ENCODE measurements at places on chromosomes 11 and 22. TPM values are rescaled to one million over a fixed set of nuclear protein-coding genes. Genes with fewer than 3 reads are reported as not detected.
A peak's percentile ranks its signal among the peaks of the same experiment; 100 is the strongest.

PKNOX2 gene
- 89.3 TPM for total RNA-seq

OR8H1 gene
- total RNA-seq, result not detected

OOSP4A gene
- total RNA-seq, result not detected

TNNT3 gene
- 4.4 TPM for total RNA-seq

- no peaks in the 10 kb centered on the region for H3K36me3 ChIP-seq
- peaks cover 8% of the 10 kb centered on the region for H3K27me3 ChIP-seq
- peaks cover 11% of the 10 kb centered on the region for H3K4me1 ChIP-seq
- H3K27ac ChIP-seq, result no peak overlapping the region
- DNase-seq, result no peak
These were observed 1.6 kb downstream of the LGALS12 start for GRCh38 chr11:63507511-63507910.

GRCh38 chr22:46979506-46979905, 217.1 kb downstream of the TBC1D22A start:
- peaks cover 4% of the 10 kb centered on the region for H3K4me1 ChIP-seq
- no peak overlapping the region for H3K4me3 ChIP-seq
- no peak overlapping the region for H3K27ac ChIP-seq
- no peaks in the 10 kb centered on the region for H3K27me3 ChIP-seq
- peaks cover 39% of the 10 kb centered on the region for H3K36me3 ChIP-seq

DNA sequence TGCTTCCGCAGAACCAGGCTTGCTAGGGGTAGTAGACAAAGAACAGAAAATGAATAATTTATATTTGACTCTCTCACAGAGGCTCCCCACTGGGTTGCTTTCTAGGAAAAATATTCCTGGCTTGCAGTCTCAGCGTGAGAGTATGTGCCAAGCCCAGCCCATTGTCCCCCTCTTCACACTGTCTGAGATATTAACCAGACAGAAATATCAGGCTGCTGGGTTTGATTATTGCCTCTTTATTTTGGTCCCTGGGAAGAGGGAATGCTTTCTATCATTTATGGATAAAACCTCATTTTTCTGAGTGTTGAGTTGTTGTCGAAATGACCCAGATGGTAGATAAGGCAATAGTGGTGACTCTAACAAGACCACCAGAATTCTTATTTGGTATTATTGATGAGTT, 367.9 kb downstream of the METTL15 start:
- no peak overlapping the region for H3K27ac ChIP-seq
- H3K27me3 ChIP-seq, result no peaks in the 10 kb centered on the region
- no peak overlapping the region for H3K4me3 ChIP-seq
- H3K4me1 ChIP-seq, result peaks cover 8% of the 10 kb centered on the region
- H3K36me3 ChIP-seq, result no peaks in the 10 kb centered on the region

DNA sequence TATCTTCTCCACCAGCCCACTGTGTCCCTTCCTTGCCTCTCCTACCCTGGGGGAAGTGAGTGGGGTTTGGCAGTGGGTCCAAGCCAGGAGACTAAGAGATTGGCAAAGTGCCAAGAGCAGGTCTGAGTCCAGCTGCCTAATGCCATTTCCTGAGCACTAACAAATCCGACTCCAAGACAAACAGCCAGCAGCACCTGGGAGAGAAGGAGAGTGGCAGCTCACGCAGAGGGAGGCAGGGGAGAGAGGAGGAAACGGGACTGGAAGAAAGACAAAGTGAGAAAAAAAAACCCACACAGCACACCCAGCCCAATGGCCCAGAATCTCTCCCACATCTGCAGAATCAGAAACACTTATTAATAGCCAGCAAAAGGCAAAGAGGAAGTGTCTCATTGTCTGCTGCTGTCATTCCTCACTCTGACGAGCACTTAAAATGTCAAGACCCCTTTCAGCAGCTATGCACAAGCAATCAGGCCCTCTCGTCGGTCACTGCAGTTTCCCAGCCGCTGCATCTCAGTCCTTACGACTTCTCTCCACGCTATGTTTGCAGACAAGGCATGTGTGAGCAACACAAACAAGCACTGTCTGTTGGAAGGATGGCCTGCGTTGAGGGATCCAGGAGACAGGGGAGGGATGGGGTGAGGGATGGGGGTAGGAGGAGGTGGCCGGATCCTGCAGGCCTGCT, 558.4 kb upstream of the CADM1 start:
- H3K27me3 ChIP-seq, result peaks cover 20% of the 10 kb centered on the region
- DNase-seq, result no peak
- no peak overlapping the region for H3K4me3 ChIP-seq
- no peak overlapping the region for H3K27ac ChIP-seq
- H3K36me3 ChIP-seq, result no peaks in the 10 kb centered on the region

OR2D2 gene
- total RNA-seq, result not detected

PRCP gene
- 64.5 TPM for total RNA-seq

CEND1 gene
- total RNA-seq, result 0.27 TPM

DNA sequence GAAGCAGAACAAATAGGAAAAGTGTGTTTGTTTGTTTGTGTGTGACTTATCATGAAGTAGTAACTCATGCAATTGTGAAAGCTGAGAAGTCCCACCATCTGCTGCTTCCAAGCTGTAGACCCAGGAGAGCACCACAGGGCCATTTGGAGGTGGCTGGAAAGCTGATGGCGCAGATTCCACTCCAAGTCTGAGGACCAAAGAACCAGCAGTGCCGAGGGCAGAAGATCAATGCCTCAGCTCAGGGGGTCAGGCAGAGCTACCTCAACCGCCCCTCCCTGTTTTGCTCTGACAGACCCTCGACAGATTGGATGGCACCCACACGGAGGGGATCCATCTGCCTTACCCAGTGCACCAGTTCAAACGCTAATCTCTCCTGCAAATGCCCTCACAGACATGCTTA, 896.2 kb downstream of the BRD1 start:
- no peak overlapping the region for H3K4me3 ChIP-seq
- DNase-seq, result peak; percentile 44
- no peak overlapping the region for H3K27ac ChIP-seq
- peaks cover 11% of the 10 kb centered on the region for H3K27me3 ChIP-seq
- H3K36me3 ChIP-seq, result peaks cover 3% of the 10 kb centered on the region

DNA sequence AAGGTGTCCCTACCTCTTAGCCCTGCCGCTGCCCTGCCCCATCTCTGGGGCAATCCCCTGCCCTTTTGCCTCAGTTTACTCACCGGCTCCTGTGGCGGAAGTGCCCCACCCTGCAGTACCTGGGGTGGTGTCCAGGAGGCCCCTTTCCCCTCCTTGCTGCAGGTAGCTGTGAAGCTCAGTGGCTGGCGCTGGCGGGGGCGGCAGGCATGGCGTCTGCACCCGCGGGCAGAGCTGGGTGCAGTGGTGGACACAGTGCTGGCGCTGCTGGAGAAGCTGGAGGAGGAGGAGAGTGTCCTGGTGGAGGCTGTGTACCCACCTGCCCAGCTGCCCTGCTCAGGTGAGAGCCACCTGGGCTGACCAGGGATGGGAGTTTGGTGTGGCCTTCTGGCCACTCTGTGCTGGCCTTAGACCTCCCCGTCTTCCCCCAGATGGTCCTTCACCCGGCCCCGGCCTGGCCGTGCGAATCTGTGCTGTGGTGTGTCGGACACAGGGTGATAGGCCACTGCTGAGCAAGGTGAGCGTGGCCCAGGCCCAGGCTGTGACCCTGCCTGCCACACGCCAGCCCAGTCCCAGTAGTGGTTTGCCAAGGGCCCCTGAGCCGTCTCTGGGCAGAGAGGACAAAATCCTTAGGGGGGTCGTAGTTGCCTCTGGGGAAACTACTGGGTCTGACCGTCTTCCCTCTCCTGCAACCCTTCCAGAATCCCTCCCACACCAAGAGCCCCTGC, 4.0 kb downstream of the CARNS1 start:
- no peaks in the 10 kb centered on the region for H3K36me3 ChIP-seq
- no peaks in the 10 kb centered on the region for H3K27me3 ChIP-seq
- peaks cover 21% of the 10 kb centered on the region for H3K4me1 ChIP-seq
- H3K27ac ChIP-seq, result no peak overlapping the region
- DNase-seq, result no peak
- H3K4me3 ChIP-seq, result peak overlapping the region; percentile 14

GRCh38 chr11:78392854-78393253, 24.8 kb downstream of the GAB2 start:
- no peak for DNase-seq
- H3K36me3 ChIP-seq, result peaks cover 3% of the 10 kb centered on the region
- H3K4me1 ChIP-seq, result no peaks in the 10 kb centered on the region
- no peak overlapping the region for H3K27ac ChIP-seq

LINC01488 gene
- total RNA-seq, result not detected

- no peak for DNase-seq
- no peaks in the 10 kb centered on the region for H3K36me3 ChIP-seq
- H3K27ac ChIP-seq, result no peak overlapping the region
- H3K4me1 ChIP-seq, result no peaks in the 10 kb centered on the region
These were observed 372.7 kb upstream of the ANO5 start for GRCh38 chr11:21820176-21820575.

NTM gene
- 82.7 TPM for total RNA-seq

NEU3 gene
- 9.4 TPM for total RNA-seq

GRCh38 chr11:61350336-61350735, 11.3 kb downstream of the CYB561A3 start:
- DNase-seq, result no peak
- no peaks in the 10 kb centered on the region for H3K4me1 ChIP-seq
- H3K4me3 ChIP-seq, result no peak overlapping the region
- no peaks in the 10 kb centered on the region for H3K27me3 ChIP-seq

IGLL5 gene
- not detected for total RNA-seq

KDELR3 gene
- total RNA-seq, result 39.3 TPM

SCUBE2 gene
- total RNA-seq, result 3.3 TPM

Data from osteocyte (in vitro differentiated cells).